Head of caudate nucleus (tissue), 42 donors: ENCODE measurements at places on chromosomes 12 and 14.

DNA sequence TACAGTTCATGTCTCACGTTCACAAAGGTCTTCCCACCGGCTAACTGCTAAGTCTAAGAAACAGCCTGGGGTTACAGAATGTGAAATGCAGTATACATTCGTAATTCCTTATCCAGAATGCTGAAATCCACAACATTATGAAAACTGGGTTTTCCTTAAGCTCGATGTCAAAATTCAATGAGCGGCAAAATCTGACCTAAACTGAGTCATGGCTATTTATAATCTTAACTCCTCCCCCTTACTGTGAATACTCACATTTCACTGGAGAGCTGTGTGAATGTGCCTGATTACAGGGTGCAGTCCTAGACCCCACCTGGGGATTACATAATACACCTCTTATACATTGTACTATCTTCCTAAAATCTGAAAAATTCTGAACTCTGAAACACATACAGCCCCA, 35.3 kb downstream of the STX2 start:
- no peak for DNase-seq

GRCh38 chr14:36955376-36955775, 217.0 kb downstream of the SLC25A21 start:
- no peak for DNase-seq

GRCh38 chr12:41302979-41303403, 114.9 kb downstream of the PDZRN4 start:
- no peak for DNase-seq

GRCh38 chr12:113249546-113249945, 28.3 kb downstream of the TPCN1 start:
- DNase-seq, result no peak

DNA sequence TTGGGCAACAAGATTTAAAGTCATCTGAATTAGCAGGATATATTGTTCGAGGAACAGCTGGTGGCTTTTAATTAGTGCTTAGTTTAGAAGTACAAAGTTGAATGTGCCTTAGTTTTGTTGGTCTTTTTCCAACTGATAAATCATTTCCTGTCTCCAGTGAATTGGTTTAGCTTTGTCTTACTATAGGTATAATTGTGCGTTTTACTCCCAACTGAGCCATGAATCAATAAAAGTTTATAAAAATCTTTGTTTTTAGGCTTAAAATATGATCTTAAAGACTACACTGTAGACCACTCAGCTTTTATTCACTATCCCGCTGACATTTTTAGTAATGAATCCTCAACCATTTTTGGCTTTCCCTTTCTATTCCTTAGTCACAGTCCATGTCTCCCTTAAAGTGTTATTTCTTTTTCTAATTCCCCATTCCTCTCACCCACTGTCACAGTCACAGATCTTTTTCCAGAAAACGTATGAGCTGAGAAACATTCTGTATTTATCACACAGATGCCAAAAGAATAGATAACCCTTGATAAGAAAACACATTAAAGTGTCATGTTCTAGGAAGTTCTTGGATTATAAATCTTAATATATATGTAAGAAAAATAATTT, 34.0 kb upstream of the ALG10 start:
- no peak for DNase-seq

- DNase-seq, result no peak
Observed at GRCh38 chr12:113040722-113041171, 15.8 kb upstream of the DTX1 start.

- no peak for DNase-seq
Observed at GRCh38 chr12:86777325-86777724, 521.1 kb upstream of the MGAT4C start.
